Vein endothelial cell (primary cell): ENCODE measurements at places on chromosomes 11 and 22. TPM values are rescaled to one million over a fixed set of nuclear protein-coding genes. Genes with fewer than 3 reads are reported as not detected.

PARVB gene
- total RNA-seq = 104 and 140 TPM in 2 replicates

NXPE2 gene
- not detected in 2 replicates for total RNA-seq

BTBD18 gene
- total RNA-seq = not detected in 2 replicates

DBX1 gene
- not detected in 2 replicates for total RNA-seq

ZP1 gene
- not detected in 2 replicates for total RNA-seq

HSPB2 gene
- not detected in 2 replicates for total RNA-seq

SMIM35 gene
- total RNA-seq = not detected in 2 replicates

HOATZ gene
- total RNA-seq = not detected in 2 replicates

SCUBE1 gene
- 0.96 and 0.98 TPM in 2 replicates for total RNA-seq

ACO2 gene
- 82.0 and 96.0 TPM in 2 replicates for total RNA-seq

OR8A1 gene
- not detected in 2 replicates for total RNA-seq

TST gene
- 60.7 and 73.8 TPM in 2 replicates for total RNA-seq

RNF214 gene
- 14.2 and 14.4 TPM in 2 replicates for total RNA-seq

MAP6 gene
- total RNA-seq = under 0.01 and 0.48 TPM in 2 replicates

NDUFC2 gene
- 84.4 and 134 TPM in 2 replicates for total RNA-seq

CSNK2A3 gene
- 3.8 and 4.2 TPM in 2 replicates for total RNA-seq

SPINDOC gene
- 27.4 and 28.8 TPM in 2 replicates for total RNA-seq

OR8G5 gene
- total RNA-seq = not detected in 2 replicates

DRAP1 gene
- 108 and 111 TPM in 2 replicates for total RNA-seq

ABTB2 gene
- total RNA-seq = 0.65 and 0.76 TPM in 2 replicates

OR8B4 gene
- total RNA-seq = not detected in 2 replicates
